ENCODE measurements at places on chromosomes 11 and 22. TPM values are rescaled to one million over a fixed set of nuclear protein-coding genes. Genes with fewer than 3 reads are reported as not detected.
A peak's percentile ranks its signal among the peaks of the same experiment; 100 is the strongest.

C11orf91 gene
- not detected for total RNA-seq

OR52E8 gene
- not detected for total RNA-seq

NOX4 gene
- not detected for total RNA-seq

CRACR2B gene
- total RNA-seq = 1.4 TPM

TAGLN gene
- 10.9 TPM for total RNA-seq

DEFB131B gene
- not detected for total RNA-seq

C11orf21 gene
- total RNA-seq = 88.9 TPM

GLYATL1 gene
- total RNA-seq = 0.51 TPM

OR10A5 gene
- not detected for total RNA-seq

DNA sequence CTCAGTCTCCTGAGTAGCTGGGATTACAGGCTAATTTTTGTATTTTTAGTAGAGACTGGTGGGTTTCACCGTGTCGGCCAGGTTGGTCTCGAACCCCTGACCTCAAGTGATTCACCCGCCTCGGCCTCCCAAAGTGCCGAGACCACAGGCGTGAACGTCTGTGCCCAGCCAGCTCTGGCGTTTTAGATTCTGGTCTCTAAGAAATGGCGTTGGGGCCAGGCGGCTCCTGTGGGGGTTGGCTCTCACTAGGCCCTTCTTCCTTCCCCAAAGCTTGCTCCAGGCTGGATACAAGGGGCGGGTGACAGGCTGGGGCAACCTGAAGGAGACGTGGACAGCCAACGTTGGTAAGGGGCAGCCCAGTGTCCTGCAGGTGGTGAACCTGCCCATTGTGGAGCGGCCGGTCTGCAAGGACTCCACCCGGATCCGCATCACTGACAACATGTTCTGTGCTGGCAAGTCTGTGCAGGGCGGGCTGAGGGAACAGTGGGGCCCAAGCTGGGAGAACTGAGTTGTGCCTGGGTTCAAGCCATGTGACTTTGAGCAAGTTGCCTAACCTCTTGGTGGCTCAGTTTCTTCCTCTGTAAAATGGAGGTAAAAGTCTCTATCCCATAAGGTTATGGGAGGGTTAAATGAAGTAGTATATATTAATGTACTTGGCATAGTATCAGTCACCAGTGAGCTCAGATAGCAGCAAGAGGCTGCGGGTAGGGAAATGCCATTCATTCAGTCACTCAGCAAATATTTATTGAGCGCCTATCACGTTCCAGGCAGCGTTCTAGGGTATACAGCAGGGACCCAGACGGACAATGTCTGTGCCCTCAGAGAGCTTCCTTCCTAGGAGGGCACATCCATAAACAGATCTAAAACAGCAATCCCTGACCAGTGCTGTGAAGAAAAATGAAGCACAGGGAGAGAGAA lies 10.4 kb downstream of the F2 start:
- DNase-seq = no peak

DNA sequence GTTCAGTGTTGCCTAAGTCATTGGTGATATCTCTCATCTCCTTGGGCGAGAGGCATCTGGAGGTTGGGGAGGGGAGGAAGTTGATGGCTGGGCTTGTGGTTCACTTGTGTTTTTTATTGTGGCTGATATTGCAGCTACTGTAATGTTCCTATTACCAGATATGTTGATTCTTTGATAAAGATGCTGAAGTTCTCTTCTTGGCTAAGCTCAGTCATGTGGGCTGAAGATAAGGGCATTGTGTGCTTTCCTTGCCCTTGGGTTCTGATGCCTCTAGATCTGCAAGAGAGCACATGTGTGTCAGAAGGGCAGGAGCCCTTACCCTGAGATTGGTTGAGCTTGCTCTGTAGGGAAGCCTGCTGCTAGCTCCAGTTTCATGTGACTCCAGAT lies 12.0 kb downstream of the STX3 start:
- no peak for DNase-seq

- peak; percentile 8 for DNase-seq
Observed at GRCh38 chr11:108538022-108538424, 39.8 kb upstream of the POGLUT3 start.

DNA sequence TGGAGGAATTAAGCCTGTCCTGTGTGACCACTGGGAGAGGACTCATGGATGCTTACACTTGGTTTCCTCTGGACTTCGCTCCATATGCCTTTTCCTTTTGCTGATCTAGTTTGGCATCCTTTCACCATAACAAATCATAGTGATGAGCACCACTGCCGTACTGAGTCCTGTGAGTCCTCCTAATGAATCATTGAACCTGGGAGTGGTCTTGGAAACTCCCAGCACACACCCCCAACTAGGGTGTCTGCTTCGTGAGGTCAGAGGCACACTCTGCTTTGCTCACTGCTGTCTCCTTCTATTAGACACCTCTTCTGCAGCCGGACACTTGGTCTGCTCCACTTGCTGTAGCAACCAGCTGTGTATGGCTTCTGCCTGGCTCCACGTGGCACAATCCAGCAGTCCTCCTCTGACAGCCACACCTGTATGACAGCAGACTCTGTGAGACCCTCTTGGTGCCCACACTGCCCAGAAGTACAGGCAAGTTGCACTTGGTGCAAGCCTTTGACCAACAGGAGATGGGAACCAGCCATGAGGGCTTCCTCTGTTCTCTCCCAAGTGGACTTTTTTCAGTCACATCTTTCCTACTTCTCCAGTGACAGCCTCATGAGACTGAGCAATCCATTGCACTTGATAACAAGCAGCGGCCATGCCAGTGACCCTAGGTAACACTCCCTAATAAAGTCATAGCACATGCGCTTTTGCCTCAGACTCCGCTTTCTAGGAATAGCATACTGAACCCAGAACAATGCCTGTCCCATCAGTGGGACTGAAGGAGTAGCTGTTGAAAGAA lies 65.0 kb upstream of the HMGXB4 start:
- DNase-seq = no peak

- no peak for DNase-seq
Observed at GRCh38 chr11:29166306-29166705, 850.5 kb downstream of the KCNA4 start.

GRCh38 chr22:28187612-28188011 lies 268.6 kb upstream of the PITPNB start:
- DNase-seq = no peak

GRCh38 chr11:130179396-130180306 lies 20.1 kb downstream of the ST14 start:
- no peak for DNase-seq

DNA sequence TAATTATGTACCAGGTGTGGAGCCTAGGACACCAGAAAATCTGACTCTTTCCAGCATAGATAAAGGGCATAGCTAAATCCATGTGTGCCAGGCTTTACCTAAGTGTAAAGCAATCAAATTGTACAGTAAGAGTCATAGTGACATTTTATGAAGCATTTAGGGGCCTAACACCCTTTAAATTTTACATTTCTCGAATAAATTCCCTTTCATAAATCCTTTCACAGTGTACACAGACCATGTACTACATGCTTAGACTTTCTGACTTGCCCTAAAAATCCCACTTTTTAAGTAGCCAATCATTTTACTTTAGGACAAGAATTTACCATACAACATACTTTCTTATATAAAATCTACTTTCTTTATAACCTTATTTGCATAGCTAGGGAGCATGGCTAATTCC lies 727.6 kb upstream of the LUZP2 start:
- no peak for DNase-seq

- DNase-seq = no peak
Observed at GRCh38 chr22:40463683-40464082, 93.3 kb downstream of the SGSM3 start.

GRCh38 chr22:36182857-36183256 lies 18.8 kb downstream of the APOL4 start:
- no peak for DNase-seq

GRCh38 chr11:47106798-47107411 lies 69.8 kb downstream of the ARFGAP2 start:
- DNase-seq = no peak

DNA sequence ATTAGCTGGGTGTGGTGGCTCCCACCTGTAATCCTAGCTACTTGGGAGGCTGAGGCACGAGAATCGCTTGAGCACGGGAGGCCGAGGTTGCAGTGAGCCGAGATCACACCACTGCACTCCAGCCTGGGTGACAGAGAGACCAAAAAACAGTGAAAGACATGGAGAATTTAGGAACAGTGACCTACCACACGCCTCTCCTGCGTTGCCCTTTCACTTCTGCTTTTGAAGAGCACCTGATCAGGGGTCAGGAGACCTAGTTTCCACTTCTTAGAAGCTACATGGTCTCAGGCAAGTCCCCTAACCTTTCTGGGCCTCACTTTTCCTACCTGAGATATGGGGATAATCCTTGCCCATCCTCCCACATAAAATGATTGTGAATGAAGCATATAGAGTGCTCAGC lies 12.2 kb downstream of the SLC35C1 start:
- no peak for DNase-seq

DNA sequence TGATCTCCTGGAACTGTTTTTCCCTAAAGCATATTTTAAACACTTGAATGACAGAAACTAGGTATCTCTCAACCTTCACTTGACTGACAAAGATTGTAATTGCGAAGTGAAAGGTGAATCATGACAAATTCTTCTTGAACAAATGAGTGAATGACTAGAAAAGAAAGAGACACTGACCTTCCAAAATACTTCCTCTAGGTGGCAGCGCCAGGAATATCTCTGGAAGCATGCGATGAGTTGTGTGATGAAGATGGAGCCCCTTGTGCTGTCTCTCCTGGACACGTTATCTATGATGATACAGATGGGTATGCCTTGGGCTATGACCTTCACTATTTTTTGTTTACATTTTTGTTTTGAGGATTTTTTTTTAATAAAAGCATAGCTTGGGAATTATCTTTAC lies 7.0 kb upstream of the CASP12 start:
- no peak for DNase-seq

Data from T-cell (primary cell).